ENCODE measurements at places on chromosomes 5 and 9.

DNA sequence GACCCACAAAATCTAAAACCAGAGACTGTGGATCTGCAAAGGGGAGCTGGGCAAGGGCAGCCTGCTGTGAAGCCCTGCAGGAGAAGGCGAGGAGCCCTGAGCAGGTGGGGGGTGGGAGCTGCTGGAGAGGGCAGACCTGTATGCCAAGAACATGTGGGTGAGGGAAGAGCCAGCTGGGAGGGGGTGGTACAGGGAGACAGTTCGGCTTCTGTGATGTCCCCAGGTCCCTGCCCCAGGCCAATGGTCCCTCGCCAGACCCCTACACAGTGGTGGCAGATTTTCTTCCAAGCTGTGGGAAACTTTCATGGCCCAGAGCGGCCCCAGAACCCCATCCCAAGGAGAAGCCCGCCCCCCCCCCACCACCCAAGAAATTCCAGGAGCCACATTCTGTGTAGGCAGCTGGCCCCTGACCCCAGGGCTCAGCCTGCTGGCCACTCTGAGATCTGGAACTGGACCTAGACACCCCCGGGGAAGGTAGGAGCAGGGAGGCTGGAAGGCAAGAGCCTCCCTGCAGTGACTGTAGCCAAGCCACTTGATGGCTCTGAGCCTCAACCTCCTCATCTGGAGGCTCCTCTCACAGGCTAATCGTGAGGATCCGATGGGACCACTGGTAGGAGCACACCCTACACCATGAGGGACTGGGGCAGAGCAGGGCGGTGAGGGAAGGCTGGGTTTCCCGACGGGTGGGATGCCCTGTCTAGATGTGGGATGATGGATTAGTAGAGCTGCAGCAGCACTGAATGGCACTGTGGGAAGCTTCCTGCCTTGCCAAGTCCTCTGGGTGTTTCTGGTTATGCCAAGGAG, 22.6 kb upstream of the CSF1R start:
- no peak for DNase-seq

GRCh38 chr9:14258156-14258555, 55.8 kb downstream of the NFIB start:
- DNase-seq = no peak

GRCh38 chr9:124735121-124735520, 36.0 kb downstream of the NR6A1 start:
- DNase-seq = peak; percentile 44

DNA sequence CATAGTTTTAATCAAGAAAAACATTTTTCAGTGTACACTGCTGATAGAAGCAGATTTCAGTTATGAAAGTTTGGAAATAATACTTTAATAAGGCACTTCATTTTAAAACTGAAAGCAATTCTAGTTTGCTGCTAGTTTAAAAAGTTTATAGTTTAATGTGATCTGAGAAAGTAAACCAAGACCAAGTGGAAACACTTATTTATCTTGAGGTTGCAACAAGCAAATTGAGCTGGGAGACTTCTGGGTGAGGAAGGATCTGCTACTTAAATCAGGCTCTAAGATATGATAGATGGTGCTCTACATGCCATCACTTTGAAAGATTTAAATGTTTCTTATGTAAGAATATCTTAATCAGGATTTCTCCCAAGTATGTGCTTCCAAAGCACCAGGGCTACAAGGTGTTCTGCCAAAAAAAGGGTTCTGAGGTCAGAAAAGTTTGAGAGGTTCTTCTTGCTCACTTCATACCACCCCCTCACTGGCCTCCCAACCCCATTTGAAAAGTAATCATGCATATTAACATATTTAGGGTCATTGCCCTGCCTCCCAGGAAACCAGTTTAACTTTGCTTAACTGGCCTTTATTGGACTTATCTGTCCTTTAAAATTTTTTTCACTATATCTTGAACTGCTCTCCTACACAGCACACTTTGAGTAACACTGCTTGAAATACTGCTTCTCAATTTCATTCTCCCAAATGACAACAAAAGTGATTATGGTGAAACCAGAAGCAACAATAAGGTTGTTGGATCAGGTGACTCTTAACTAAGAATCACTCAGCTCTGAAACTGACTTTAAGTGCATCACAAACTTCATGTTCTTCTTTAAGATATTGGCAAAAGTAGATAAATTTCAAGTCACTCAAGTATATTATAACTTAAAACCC, 15.5 kb downstream of the SLC44A1 start:
- DNase-seq = no peak

DNA sequence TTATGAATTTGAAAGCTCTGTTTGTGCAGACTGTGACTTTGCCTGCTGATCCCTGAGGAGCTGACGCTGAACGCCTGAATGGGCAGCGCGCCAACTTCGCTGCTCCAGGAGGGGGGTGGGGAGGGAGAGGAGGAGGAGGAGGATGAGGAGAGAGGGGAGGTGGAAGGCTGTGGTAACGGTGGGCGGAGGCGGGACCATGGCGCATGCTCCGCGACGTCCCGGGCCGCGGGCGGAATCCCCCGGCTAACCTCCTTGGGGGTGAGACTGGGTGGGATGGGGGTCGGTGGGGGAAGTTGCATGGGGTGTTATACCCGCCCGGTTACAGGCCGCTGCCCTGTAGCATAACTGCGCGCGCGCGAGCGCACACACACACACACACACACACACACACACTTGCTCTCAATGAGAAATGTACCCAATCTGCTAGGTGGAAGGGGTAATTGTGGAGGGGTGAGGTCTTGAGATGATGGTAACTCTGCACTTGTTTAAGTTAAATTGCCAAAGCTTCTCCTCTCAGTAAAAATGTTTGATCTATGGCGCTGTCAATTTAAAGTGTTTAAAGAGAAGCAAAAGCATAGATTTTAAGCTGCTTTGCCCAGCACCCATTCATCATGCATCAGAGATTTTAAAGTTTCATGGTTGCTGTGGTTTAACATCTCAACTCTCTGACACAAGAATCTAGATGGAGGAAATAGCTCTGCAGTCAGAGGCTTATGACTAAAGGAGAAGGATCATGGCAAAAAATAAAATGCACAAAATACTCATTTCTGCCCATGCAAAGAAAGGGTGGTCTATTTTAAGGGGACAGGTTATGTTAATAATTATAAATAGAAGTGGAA, 76.6 kb upstream of the TBCA start:
- no peak for DNase-seq

GRCh38 chr9:95696701-95697100, 178.8 kb upstream of the ERCC6L2 start:
- DNase-seq = no peak

- DNase-seq = no peak
These were observed 24.0 kb upstream of the FAM120AOS start for GRCh38 chr9:93477397-93477796.

- no peak for DNase-seq
These were observed 5.5 kb upstream of the NXNL2 start for GRCh38 chr9:88529496-88529895.

GRCh38 chr5:113269023-113269997, 165.5 kb downstream of the TSSK1B start:
- DNase-seq = no peak

- no peak for DNase-seq
These were observed 2.9 kb upstream of the CCDC192 start for GRCh38 chr5:127700237-127700766.

GRCh38 chr9:122354536-122355199, 16.2 kb upstream of the PTGS1 start:
- DNase-seq = no peak

DNA sequence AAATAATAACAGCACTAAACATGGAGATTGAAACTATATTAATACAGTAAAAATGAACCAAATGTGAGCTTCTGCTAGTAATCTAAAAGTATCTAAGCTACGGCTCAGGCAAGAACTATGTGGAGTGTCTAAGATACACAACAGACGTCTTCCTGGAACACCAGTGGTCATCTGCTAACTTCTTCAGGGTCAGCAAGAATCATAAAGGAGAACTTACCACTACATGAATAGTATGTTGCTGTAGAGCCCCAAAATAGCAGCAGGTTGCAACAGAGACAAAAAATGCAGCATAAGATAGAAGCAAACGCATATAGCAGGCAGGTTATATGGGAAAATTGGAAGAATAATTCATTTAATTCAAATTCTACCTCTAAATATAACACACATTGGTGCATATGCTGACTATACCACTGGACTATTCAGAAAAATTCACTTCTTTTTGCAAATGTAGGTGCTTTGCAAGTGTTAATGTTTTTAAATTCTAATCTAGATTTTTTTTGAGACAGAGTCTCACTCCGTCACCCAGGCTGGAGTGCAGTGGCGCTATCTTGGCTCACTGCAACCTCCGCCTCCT, 27.1 kb downstream of the DCTN4 start:
- no peak for DNase-seq

DNA sequence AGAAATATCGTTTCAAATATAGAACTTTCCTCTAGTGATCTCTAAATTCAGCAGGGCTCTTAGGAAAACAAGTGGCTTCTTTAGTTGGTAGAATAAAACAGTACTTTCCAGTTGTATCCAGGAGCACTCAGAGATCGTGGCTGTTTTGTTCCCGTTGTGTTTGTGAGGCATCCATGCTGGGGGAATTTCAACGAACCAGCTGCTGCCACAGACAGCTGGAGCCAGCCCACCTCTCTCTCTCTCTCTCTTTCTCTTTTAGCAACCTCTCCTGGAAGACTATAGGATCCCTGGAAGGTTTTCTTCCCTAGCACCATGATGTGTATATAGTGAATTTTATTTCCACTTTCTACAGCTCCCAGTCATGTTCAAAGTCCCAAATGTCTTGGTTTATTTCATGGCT, 1116.0 kb upstream of the SEMA6A start:
- no peak for DNase-seq

GRCh38 chr9:34546834-34547827, 24.3 kb upstream of the ENHO start:
- DNase-seq = peak; percentile 9
